ENCODE measurements at places on chromosomes 3 and 15.

GRCh38 chr15:59237119-59237855 is 30.6 kb downstream of the LDHAL6B start:
- DNase-seq, result peak; percentile 88

- DNase-seq, result no peak
Observed at GRCh38 chr3:138768125-138768524, 66.6 kb downstream of the PIK3CB start.

DNA sequence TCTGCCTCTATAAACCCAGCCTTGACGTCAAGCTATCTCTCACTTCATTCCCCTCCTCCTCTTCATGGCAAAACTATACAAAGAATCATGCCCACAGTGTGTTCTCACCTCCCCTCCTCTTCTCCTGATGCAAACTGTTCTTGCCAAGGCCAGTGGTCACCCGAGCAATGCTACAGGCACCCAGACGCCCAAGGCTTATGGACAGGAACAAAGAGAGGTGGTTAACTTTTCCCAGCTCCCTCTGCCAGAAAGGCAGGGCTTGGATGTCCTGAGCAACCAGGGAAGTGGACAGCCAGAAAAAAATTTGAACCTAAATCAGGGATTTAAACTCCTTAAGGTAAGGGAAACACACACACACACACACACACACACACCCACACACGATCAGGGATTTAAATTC is 5.1 kb downstream of the SLC41A3 start:
- no peak for DNase-seq

- DNase-seq, result no peak
Observed at GRCh38 chr15:69012761-69013364, 1.6 kb upstream of the NOX5 start.

DNA sequence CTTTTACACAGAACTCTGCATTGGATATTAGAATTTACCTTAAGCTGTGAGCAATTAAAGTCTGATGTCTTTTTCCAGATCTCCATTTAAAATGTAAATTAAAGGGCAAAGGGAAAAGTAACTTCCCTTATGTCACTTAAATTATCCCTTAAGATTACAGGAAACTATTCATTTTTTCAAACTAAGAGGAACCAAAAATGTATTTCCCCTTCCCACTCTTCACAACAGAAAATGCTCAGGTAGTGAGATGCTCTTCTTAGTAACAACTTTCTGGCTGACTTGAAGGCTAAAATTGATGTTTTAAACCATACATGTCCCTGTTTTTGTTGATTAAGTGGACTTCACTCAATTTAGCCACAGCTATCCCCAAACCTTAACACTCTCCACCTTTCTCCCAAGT is 17.6 kb downstream of the RSL24D1 start:
- DNase-seq, result peak; percentile 26

DNA sequence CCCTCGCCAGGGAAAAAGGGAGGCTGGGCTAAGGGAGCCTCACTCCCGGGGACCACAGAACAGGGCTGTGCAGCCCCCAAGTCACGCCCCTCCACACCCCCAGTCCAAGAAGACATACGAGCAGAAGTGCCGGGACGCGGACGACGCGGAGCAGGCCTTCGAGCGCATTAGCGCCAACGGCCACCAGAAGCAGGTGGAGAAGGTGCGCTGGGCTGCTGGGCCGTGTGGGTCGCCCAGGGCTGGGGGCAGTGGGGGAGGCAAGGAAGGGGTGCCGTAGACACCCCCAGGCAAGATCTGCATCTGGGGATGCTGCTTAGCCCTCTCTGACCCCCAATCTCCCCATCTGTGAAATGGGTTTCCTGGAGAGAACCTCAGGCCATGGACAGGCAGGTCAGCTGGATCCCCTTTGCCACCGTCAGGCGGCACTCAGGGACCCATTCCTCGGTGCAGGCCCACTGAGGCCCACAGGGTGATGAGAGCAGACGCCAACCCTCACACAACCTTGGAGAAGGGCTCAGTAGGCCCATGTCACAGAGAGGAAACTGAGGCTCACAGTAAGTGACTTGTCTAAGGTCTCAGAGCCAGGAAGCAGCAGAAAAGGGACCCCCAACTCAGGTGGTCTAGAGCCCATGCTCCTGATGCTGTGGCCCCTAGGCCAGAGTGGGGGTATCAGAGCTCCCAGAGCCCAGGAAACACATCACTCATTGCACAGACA is 33.7 kb downstream of the PSTPIP1 start:
- no peak for DNase-seq

DNA sequence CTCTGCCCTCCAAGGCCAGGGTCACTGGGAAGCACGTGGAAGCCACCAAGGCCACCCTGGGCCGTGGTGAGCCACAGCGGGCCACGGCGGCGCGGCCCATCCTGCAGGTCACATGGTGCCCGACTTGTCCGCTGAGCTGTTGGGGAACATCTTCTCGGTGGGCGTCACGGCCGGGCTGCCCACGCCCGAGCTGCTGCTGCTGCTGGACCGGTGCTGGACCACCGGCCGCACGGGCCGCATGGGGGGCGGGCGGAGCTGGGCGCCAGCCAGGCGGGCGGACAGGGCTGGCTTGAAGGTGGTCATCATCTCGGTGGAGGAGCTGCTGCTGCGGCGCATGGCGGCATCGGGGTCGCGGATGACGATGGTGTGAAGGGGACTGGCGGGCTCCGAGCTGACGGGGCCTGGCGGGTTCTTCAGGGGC is 22.1 kb upstream of the RAD18 start:
- DNase-seq, result no peak

- no peak for DNase-seq
Observed at GRCh38 chr3:110420158-110420641, 651.4 kb upstream of the NECTIN3 start.

DNA sequence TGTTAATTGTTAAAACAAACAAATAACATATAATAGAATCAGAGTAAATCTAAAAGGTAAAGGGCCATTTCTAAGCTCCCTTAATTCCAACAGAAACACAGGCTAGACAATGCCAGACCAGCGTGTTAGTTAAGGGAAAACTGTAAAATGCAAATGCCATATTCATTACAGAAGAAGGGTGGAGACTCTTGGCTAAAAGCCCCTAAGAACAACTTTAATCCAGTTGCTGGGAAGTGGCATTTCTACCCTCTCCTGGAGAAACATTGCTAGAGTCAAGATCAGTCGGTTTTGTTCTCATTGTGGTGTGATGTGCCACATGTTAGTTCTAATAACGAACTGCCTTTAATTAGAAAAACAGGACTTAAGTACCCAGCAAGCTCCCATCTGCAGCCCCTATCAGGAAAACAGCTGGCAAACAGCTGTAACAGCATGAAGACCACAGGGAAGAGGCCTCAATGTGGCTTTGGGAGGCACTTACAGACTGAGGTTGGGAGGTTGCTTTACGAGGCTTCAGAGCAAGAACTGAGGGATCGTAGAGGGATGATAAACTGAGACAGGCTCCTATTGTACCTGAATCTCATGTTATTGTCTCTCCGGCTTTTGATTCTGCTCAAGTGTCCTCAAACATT is 1134.8 kb downstream of the ROBO1 start:
- DNase-seq, result no peak

DNA sequence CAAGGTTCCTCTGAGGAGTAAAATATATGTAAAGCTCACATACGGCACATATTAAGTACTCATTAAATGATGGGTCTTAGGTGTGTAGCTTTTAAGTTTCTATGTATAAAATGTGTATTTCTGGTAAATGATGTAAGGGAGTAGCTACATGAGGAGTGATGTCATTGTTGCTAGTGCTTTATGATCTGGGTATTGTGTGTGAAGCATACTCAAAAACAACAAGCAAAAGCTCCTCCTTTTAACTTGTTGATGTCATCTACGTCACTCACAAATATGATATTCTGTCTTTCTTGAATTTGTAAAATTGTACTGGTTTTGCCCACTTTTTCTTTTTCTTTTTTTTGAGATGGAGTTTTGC is 1.4 kb upstream of the HERC1 start:
- no peak for DNase-seq

Data from inflammatory macrophage treated with lipopolysaccharide for 4 hours (primary cell).